ENCODE measurements at places on chromosomes 2 and 18. TPM values are rescaled to one million over a fixed set of nuclear protein-coding genes. Genes with fewer than 3 reads are reported as not detected.

ABCG8 gene
- total RNA-seq: not detected

LAMA3 gene
- 456 TPM for total RNA-seq

HRH4 gene
- 0.07 TPM for total RNA-seq

FBXO15 gene
- total RNA-seq: not detected

MYL1 gene
- 0.49 TPM for total RNA-seq

SERPINB11 gene
- total RNA-seq: not detected

METAP1D gene
- 3.7 TPM for total RNA-seq

CDK5R2 gene
- total RNA-seq: not detected

CNGA3 gene
- not detected for total RNA-seq

LIMS2 gene
- total RNA-seq: 7.5 TPM

PLB1 gene
- total RNA-seq: 10.0 TPM

KCTD18 gene
- 21.8 TPM for total RNA-seq

ARHGAP15 gene
- total RNA-seq: 1.1 TPM

CAPN14 gene
- total RNA-seq: 0.13 TPM

ZNF804A gene
- total RNA-seq: not detected

ABCG5 gene
- not detected for total RNA-seq

DNA sequence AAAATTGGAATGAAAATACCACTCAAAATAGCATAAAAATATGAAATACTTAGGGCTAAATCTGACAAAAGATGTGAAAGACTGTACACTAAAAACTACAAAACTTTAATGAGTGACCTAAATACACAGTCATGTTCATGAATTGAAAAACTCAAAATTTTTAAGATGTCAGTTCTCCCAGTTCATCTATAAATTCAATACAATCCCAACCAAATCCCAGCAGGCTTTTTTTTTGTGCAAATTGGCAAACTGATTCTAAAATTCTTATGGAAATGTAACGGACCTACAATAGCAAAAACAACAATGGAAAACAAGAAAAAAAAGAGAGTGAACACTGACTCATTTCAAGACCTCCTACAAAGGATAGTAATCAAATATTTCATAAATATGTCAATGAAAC, 4.4 kb upstream of the USP40 start:
- no peak for DNase-seq

- DNase-seq: no peak
Measured at GRCh38 chr2:74216642-74217041, 18.2 kb downstream of the MTHFD2 start.

DNA sequence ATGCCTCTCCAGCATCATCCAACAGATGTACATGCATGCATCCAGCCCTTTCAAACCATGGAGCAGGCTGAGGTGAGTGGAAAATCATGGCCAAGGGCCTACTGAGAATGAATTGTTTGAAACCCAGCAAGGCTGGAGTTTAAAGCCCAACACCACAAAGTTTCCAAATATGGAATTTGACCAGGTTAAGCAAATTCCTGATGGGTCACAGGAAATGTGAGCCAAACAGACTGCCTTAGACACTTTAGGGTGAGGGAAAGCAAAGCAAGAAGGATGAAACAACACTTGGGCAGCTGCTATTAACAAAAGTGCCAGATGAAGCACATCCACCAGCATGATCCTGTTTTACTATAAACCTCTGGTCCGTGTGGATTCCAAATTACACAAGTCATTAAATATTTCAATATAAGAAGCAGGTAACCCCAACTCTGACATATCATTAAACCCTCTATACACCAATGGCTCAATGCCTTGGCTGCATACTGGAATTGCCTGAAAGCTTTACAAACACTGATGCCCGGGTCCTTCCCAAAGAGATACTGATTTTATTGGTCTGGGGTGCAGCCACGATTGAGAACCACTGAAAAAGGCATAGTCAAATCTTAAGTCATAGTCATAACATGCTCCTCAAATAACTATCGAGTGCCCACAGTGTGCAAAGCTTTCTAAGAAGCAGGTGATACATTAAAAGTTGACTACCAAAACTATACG, 9.1 kb downstream of the KLF7 start:
- no peak for DNase-seq

GRCh38 chr2:494853-495252, 182.4 kb downstream of the TMEM18 start:
- DNase-seq: no peak

DNA sequence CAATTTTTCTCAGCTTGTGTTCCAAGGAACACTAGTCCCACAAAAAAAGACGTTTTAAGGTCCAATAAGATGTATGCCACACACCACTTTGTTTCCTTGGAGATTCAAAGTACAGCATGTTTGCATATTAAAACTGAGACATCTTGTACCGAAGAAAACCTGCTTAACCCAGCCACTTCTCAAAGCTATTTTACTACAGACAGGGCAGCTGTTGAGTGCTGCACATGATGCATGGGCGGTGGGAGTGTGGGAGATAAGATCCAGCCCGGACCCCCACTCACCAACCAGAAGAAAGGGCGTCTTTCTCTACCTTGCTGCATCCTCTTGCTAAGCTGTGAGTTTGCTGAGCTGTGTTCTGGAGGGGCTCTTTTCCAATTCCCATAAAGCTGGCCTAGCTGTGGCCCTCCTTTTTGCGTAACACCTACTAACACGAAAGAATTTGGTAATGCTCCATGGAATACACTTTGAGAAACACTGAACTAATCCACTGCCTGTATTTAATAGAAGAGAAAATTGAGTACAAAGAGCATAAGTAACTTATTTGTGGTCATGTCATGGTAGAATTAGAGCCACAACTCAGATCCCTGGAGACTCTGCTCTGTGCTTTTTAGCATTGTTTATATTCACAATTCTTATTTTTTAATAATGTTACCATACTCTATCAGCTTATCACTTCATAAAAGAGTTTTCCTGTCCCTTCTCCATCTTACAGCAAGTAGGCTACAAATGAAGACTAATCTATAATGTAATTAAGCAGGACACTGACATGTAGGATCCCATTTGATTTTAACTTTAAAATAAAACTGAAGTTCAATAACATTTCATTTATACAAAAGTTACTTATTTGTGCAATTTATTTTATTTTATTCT, 90.0 kb downstream of the PLEKHM3 start:
- no peak for DNase-seq

DNA sequence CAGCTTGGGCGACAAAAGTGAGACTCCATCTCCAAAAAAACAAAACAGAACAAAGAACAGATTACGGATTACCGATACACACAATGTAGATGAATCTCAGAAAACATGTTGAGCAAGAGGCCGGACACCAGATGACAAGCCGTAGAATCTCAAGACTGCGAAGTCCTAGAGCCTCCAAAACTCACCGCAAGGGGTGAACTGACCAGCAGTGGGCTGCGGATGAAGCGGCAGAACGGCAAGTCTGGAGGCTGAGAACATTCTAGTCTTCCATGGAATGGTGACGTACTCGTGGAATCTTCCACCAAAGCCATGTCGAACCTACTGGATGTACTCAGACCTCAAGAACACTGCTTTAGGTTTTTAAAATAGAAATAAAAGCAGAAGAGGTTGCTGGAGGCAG, 198.8 kb downstream of the NDUFA10 start:
- no peak for DNase-seq

GRCh38 chr2:217873371-217873770, 129.4 kb downstream of the TNS1 start:
- no peak for DNase-seq

GRCh38 chr2:62216616-62217015, 20.7 kb downstream of the B3GNT2 start:
- DNase-seq: peak; percentile 47

DNA sequence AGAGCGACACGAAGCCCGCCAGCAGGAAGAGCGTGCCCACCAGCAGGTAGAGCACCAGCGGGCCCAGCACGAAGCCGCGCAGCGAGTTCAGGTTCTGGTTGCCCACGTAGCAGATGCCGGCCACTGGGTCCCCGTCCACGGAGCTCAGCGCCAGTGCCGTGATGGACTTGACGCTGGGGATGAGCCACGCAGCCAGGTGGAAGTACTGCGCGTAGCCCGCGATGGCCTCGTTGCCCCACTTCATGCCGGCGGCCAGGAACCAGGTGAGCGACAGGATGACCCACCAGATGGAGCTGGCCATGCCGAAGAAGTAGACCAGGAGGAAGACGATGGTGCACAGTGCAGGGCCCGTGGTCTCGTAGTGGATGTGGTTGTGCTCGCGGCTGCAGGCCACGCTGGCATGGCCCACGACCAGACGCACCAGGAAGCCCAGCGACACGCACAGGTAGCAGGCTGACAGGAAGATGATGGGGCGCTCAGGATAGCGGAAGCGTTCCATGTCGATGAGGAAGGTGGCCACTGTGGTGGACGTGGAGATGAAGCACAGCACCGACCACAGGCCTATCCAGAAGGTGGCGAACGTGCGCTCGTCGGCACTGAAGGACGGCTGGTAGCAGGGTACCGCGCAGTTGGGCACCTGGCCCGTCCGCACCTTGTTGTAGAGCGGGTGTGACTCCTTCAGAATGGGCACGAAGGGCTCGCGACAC, 2.1 kb downstream of the FZD5 start:
- no peak for DNase-seq

DNA sequence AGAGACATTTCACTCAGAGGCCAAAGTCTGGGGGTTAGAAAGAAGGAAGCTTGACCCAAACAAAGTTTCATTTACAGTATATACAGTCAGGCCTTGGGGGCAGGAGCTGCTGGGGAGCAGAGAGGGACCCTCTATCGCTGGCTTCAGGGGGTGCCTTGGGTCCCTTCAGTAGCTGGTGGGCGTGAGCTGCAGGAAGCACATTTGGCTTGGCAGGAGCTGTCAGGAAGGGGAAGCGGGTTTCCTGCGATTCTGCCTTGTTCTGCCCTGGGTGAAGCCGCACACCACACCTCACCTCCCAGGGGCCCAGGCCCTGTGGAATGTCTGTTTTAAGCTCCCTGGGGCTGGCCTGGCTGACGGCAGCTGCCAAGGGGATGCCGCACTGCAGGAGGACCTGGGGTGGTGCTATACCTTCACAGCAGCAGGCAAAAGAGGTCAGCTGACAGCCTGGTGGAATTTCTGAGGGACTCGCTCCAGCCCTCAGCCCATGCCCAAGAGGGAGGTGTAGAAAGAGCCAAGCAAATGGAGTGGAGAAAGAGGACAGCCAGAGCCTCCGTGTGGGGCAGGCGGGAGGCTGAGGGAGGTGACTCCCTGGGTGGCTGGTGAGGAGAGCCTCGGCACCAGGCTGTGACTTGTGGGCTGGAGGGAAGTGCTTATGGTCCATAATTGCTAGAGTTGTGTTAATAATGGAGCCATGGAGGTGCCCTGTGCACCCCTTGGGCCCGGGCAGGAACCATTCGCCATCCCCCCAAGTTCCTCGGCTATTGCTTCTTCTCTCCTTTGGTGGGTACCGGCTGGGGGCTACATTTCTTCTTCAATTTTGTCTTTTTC, 43.9 kb downstream of the PSD4 start:
- DNase-seq: peak; percentile 87

DNA sequence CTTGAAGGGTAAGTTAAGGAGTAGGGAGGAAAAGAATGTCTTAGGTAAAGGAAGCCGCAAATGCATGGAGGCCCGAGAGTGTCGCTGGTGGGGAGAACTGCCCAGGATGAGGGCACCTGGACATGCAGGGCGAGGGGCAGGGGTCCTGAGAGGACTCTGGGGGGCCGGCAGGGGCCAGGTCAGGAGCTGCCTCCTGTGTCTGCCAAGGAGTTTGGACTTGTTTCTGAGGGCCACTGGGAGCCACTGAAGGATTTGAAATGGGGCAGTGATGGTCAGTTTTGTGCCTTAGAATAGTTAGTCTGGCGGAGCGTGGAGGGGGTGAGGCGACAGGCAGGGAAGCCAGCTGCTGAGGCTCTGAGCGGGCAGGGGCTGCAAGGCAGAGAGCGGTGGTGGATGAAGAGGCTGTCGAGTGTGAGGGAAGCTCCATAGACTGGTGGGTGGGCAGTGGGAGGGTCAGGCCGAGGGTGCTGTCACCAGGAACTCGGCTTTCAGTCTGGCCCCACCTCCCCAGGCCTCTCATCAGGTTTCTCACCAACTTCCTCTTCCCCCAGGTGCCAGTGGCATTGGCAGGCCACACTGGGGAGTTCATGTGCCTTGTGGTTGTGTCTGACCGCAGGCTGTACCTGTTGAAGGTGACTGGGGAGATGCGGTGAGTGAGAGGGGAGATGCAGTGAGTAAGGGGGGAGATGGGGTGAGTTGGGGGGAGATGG, 14.7 kb upstream of the SLC4A3 start:
- no peak for DNase-seq

- DNase-seq: no peak
Measured at GRCh38 chr2:226536410-226536809, 263.2 kb downstream of the IRS1 start.

DNA sequence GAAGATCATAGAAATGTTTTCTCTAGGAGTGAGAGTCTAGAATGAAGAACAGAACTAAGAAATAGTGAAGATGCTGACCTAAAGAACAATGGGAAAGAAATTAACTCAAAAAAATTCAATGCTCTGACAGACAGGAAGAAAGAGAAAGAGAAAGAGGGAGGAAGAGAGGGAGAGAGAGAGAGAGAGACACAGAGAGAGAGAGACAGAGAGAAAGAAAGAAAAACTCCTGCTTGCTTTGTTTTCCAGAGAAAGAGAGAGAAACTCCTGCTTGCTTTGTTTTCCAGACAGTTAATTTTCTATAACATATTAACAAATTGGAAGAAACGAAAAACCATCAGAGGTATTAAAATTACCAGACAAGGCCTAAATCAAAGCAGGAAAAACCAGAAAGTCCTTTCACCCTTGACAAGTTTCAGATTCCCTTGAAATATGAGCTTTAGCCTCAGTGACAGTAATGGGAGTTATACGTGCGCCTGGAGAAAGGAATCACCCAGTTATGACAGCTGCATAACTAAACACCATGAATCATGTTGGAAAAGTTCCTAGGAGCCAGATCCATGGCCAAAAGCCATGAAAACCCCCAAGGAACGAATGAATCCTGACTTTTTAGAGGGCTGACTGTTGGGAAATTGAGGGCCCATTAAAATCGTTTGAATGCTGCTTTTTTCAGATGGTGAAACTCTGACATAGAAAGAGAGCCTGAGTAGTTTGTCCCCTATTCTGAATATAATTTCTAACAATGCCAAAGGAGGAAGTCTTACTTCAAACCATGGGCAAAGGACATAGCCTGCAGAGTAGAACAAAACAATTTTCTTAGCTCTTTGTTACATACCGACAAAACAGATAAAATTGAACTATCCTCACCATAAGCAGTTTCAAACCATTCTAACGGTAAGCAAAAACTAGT, 228.6 kb upstream of the CHST9 start:
- DNase-seq: peak; percentile 44

DNA sequence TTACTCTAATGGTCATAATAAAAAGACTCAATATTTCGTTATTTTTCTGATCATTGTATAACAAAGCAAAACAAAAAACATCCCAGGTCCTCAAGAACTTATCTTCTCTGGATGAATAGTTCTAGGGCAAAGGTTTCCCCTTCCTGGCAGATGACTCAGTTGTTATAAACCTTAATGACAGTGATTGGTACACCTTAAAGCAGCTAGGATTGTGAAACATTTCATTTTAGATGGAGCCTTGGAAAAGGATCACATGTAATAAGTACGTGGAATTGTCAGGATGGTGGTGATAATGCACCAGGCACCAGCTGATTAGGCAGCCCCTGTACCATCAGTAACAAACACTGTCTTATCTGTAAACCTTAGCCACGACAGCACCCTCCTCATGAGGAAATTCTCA, 47.2 kb downstream of the MEP1B start:
- DNase-seq: no peak
